ENCODE measurements at places on chromosomes 5 and 9.

DNA sequence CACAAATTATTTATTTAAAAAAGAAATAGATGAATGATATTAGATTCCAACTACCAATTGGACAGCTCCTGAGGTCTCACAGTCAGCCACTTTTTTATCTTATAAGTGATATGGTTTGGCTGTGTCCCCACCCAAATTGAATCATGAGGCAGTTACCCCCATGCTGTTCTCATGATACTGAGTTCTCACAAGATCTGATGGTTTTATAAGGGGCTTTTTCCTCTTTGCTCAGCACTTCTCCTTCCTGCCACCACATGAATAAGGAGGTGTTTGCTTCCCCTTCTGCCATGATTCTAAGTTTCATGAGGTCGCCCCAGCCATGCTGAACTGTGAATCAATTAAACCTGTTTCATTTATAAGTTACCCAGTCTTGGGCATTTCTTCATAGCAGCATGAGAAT is 12.9 kb downstream of the NLN start:
- no peak for DNase-seq

- no peak for DNase-seq
These were observed 408.1 kb upstream of the PIK3R1 start for GRCh38 chr5:67807439-67807888.

DNA sequence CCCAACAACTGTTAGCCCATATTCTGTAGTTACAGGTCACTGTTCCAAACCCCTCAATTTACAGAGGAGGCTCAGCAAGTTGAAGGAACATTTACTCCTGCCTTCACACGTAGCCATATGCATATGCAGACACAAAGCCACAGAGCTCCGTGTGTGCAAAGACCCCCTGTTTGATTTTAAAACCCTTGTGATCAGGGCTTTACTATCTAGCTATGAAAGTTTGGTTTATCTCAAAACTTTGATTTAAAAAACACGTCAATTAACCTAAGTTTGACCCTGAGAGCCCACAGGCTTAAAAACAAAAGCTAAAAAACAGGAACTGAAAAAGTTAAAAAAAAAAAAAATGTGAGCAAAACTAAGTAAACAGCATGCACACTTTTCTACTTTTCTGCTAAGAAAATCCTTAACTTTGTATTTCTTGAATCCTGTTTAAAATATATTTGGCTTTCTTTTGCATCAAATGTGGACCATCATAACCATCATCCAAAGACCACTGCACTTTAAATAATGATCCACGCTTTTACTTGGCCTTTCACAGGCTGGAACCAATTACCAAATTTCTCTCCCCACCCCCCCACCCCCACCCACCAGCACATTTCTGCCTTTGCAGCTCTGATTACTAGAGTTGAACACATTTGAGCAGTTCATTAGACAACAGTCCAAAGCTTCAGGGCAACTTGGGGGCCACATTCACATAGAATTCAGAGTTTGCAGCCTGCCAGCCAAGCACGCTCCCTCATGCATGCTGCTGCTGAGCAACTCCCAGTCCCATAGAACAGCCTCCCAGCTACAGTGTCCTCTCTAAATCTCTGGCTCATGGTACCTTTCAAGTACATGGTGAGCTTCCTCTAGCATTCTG is 128.8 kb upstream of the MAP3K1 start:
- DNase-seq: no peak

DNA sequence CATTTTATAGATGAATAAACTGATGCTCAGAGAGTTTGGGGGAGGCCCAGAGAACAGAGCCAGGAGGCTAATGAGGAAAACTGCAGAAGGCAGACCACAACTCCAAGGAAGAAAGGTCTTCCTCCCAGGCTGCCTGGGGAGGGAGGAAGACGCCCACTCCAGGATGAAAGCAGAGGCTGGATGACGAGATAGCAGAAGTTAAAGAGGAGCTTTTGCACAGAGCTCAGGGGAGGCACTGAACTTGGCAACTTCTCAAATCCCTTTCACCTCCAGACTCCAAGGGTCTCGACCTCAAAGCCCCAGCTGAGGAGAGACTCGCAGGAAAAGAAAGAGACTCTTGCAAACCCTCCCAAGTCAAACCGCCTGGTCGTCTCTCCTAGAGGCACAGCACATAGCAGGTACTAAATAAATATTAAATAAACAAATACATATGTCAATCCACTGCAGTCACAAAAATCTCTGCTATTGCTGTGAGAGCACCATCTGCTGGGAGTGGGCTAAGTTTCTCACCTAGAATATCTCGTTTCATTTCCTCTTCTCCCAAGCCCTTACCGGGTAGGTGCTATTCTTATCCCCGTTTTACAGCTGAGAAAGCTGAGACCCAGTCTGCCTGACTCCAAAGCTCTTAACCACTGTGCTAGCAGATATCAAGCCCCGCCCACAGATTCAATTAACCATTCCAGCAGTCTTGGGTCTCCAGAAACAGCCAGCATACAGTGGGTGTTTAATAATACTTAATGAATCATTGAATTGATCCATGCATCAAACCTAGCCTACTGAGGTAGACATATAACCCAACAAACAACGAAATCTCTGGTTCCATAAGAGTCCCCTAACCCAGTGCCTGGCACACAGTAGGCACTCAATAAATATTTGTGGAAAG is 97.8 kb upstream of the HAND1 start:
- DNase-seq: no peak

DNA sequence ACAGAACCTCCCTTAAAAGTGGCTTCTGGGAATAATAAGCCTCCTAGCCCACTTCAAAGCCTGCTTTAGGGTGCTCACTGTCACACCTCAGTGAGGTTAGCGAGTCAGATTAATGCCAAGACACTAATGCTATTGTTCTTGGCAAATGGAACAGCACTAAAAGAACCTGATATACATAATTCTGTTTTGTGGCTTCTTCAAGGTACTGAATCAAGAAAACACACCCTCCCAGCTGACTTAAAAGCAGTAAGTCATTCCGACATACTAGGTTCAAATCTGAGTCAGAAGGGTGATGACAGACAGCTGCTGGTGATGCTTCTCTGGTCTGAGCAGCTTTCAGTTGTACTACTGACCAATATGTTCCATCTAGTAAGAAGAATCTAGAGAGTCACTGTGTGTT is 121.6 kb downstream of the OXCT1 start:
- no peak for DNase-seq

DNA sequence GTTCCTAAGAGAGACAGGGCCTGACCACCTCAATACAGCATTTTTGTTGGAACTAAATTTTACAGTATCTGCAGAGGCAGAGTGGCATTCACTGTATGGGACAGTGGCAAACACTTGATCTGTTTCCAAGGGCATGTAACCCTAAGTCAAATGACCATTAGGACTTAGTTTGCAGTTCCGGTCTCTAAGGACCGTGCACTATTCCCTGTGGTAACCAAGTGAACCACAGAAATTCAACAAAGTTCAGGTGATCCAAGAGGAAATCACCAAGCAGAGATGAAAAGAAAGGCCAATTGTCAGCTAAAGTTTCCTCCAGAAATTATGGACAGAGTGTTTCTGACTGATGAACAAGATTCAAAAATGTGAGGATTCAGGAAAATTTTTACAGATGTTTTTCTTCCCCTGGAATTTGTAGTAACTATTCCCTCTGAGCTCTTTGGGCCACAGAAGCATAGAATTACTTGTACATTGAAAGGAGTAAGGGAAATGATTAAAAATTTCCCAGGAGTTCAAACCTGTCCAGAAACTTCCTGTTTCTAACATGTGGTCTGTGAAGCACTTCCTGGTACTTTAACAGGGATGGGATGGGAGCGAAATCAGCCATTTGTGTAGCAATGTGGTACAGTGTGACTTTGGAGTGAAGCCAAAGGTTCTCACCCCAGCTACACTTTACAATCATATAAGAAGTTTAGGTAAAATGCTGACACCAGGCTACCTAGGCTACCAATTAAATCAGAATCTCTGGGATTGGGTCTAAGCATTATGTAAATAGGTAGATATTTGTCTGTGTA is 266.1 kb upstream of the MAP3K1 start:
- no peak for DNase-seq

DNA sequence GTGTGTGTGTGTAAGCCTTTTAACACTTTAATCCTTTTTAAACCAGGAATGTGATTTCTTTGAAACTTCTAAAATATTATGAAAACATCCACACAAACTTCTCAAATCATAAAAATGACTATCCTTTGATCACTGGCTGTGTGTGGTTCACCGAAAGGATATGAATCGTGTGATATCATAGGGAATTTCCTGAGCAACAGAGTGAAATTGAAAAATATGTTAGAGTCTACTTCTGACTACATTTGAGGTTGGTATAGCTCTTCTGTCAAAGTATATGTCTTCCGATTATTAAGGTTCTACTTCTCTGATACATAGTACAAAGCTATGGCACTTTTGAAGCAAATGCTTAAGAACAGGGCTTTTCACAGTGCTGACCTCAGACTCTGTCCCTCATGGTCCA is 40.3 kb downstream of the RGMB start:
- DNase-seq: no peak
